ENCODE measurements at places on chromosomes 4 and X.

- DNase-seq, result no peak
Observed at GRCh38 chr4:107473126-107473525, 246.9 kb downstream of the PAPSS1 start.

DNA sequence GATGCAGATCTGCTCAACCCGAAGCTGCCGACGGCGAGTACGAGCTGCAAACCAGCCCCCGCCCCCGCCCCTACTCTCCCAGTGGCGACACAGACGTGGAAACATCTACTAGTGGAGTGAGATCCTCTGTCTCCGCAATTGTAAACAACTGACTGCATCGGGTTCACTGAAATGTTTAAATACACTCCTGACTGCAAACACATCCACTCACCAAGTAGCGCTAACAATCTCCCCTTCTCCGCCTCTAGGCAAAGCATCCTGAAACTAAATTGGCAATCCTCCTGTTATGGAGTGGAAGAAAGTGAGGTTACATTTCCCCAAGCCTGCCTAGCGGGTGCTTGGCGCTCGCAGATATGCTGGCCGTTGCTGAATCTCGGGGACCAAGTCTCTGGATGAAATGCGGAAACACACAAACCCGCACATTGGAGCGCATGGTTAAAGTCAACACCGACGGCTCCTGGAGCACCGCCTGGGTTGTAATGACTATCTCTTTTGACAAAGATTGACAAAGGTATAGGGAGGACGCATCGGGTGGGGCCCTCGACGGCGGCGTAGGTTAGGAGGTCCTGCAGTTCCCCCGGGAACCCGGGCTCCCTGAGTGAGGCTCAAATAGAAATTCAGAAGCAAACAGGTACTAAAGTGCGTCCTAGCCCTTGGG lies 117.0 kb upstream of the TEX13C start:
- no peak for DNase-seq

- DNase-seq, result no peak
Observed at GRCh38 chr4:155474758-155475157, 98.0 kb upstream of the MAP9 start.

- no peak for DNase-seq
Observed at GRCh38 chrX:131938749-131939148, 84.4 kb upstream of the STK26 start.

DNA sequence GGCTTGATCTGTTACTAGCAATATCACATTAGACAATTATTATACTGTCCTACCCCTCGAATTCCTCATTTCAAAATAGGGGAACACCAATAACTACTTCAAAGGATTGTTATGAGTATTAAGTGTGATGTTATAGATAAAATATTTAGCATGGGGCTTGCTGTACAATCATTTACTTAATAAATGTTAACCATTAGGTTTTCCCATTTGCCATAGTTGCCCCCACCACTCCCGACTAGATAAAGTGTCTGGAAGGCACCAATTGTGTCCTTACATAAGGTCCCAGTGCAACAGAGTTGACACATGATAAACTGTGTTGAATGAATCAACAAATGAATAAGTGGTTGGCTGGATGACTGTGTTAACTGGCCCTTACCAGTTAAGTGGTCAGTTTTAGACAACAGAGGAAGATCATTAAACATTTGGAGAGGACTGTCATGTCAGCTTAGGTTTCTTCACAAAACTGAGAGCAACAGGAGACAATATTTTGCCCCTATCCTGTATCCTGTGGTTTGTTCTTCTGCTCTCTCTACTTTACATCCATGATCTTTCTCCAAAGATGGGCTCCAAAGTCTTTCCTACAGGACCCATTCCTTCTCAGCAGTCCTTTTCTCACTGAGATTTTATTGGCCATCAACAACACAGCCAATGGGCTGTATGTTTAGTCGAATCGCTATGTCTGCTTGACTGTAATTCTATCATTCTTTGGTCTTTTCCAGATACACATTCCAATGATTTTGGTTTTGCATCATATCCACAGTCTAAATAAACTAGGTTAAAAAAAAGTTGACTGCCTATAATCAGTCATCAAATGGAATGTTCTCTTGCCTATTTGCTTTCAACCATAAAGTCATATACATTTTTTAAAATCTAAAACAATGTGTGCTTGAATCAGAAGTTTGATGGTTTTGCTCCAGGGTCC lies 74.4 kb downstream of the RNF150 start:
- DNase-seq, result no peak

DNA sequence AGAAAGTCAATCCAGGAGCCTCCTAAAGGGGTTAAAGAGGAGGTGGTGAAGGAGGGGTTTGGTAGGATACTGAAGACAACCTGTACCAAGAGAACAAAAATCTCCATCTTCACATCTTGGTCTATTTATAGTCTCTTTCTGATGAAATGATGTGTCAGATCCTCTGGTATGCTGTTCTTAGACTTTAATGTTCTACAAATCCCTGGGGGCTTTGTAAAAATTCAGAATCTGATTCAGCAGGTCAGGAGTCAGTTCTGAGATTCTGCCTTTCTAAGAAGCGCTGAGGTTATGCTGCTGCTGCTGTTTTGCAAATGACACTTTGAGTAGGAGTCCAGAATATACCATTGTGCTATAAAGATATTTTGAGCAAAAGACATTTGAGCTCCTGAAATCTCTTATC lies 172.9 kb upstream of the GLRA2 start:
- DNase-seq, result no peak

DNA sequence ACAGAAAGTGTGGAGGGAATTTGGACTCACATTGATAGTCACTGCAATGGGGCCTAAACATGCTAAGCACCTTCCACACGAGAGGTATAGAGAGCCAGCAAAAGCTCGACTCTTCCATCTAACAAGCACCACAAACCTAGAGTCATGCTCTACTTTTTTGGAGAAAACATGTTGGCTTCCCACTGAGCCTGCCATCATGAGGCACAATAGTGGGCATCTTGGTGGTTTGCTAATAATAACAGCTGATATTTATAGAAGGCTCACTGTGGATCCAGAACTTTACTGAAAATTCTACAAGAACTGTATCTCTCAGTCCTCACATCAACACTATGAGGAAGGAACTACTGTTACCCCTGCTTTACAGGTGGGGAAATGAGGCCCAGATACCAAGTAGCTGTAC lies 26.6 kb downstream of the MAML3 start:
- DNase-seq, result no peak

GRCh38 chrX:151984902-151985301 lies 10.4 kb upstream of the GABRE start:
- no peak for DNase-seq

GRCh38 chrX:124005228-124005627 lies 43.7 kb downstream of the STAG2 start:
- no peak for DNase-seq

DNA sequence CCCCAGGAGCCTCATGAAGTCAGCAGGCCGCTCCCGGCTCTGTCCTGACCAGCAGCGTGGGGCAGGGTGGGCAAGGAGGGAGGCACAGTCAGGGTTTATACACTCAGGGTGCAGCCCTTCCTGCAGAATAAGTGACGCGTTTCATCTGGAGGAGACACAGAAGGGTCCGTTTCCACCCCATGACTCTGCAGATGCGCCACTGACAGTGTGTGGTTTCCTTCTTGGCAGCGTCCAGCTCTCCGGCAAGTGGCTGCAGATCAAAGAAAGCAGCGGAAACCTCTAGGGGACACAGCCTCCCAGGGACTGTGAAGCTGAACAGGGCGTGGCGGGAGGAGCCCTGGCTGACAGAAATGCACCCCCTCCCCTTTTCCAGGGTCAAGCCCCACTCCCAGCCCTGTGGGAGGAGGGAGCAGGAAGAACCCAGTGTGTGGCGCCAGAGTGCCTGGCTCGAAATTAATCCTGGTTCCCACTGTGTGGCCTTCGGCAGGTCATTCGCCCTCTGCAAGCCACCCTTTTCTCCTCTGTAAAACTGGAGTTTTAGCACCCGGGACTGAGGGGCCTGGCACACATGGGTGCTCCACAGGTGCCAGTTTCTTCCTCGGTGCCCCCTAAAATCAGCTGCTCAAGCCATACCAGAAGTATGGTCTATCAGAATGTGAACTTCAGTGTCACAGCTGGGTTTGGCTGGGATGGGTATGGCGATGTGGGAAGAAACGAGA lies 17.3 kb upstream of the TBC1D14 start:
- no peak for DNase-seq

DNA sequence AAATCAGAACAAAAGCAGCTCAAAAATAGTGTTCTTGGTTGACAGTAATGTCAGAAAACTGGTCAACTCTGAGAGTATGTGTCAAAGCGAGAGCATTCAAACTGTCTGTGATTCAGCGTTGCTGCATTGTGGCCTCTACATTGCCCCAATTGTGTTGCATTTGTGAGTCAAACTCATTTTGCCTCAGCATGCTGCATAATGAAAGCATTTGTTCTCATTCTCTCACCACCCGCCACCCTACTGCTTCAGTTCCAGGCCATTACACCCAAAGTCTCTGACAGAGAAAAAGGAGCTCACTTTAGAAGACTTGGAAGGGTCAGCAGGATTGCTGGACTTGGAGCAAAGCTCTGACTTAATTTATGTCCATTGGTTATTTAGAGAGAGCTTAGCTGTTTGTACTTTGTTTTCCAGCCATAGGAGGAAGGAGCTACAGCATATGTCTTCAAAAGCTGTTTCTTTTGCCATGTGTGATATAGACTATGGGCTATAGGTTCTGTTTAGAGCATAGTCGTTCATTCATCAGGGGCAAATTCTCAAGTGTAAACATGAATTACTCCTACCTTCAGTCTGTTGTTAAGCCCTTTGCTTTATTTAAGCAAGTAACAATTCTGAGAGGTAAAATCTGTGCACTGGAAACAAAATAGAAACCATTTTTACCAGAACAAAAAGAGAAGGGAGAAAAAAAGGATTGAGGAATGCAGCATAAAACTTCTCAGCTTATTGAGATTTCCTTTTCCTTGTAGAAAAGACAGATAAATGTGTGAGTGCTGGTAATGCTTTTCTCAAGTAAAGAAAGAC lies 153.4 kb upstream of the ANK2 start:
- no peak for DNase-seq

GRCh38 chr4:84597450-84597849 lies 14.5 kb downstream of the CDS1 start:
- no peak for DNase-seq

DNA sequence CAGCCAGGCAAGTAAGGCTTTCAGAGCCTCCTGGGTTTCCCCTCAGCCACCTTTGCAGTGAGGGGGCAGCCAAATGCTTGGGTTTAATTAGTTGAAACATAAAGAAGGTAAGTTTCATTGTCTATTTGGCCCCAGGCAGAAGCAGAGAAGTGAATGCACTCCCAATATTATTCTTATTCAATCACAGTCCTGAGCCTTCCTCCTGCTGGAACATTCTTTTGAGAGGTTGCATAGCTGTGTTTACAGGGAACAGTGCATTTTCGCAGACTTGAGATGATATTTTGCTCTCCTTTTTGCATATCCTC lies 13.9 kb downstream of the SLC2A9 start:
- DNase-seq, result no peak

DNA sequence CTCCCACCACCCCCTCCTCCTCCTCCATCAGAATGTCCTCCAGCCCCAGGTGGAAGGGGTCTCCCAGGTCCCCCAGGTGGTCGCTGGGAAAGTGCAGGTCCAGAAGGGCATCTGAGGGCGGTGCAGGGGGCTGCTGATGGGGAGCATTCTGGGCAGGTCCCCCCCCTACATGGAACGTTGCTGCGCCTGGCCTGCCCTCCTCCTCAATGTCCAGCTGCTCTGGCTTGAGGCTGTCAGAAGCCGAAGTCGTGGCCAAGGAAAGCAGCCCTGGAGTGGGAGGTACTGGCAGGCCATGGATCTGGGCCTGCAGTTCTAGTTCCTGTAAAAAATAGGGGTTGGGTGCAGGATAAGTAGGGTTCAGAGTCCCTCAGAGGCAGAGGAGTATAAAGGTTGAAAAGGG lies 12.9 kb downstream of the TFE3 start:
- no peak for DNase-seq

- DNase-seq, result no peak
Observed at GRCh38 chr4:75069493-75070074, 136.7 kb downstream of the PARM1 start.

DNA sequence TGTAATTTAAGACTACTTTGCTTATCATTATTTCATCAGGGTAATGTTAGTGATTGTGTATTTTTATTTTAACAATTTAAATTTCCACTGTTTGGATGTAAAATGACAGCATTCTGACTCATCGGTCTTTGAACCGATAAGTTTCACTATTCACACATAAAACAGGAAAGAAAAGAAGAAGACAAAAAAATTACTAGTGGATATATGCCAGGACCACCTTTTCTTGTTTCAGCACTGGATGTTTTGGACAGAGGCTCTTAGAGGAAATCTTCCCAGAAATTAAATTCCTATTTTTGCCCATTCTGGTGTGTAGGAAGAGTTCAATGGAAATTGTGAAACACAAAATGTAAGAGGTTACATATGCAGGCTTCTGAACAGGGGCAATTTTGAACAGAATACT lies 57.4 kb downstream of the VEGFC start:
- no peak for DNase-seq

- DNase-seq, result no peak
Observed at GRCh38 chr4:7989654-7990053, 50.0 kb upstream of the AFAP1 start.

DNA sequence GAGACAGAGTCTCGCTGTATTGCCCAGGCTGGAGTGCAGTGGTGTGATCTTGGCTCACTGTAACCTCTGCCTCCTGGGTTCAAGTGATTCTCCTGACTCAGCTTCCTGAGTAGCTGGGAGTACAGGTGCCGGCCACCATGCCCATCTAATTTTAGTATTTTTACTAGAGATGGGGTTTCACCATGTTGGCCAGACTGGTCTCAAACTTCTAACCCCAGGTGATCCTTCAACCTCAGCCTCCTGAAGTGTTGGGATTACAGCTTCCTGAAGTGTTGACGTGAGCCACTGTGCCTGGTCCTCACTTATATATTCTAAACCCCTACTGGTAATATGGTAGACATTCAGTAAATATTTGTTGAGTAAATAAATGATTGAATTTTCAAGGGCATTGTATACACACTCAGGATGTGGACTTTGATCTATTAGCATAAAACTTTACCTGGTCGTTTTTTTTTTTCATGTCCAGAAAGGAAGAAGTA lies 33.0 kb downstream of the MTHFD2L start:
- no peak for DNase-seq

GRCh38 chr4:61447918-61448317 lies 247.8 kb downstream of the ADGRL3 start:
- DNase-seq, result no peak

GRCh38 chrX:147850875-147851274 lies 60.8 kb upstream of the FMR1 start:
- DNase-seq, result no peak

GRCh38 chr4:163448540-163449203 lies 24.9 kb downstream of the TKTL2 start:
- no peak for DNase-seq

GRCh38 chr4:79598801-79599200 lies 190.8 kb upstream of the GK2 start:
- DNase-seq, result no peak

All from activated CD4-positive, alpha-beta T cell treated with anti-CD3 and anti-CD28 coated beads for 1 hour (primary cell).